Thymus (tissue), 14 donors: ENCODE measurements at places on chromosomes 12 and 14.

- DNase-seq, result no peak
These were observed 991.2 kb downstream of the FLRT2 start for GRCh38 chr14:86521031-86521730.

- no peak for DNase-seq
These were observed 64.4 kb upstream of the OSBPL8 start for GRCh38 chr12:76623931-76624330.

DNA sequence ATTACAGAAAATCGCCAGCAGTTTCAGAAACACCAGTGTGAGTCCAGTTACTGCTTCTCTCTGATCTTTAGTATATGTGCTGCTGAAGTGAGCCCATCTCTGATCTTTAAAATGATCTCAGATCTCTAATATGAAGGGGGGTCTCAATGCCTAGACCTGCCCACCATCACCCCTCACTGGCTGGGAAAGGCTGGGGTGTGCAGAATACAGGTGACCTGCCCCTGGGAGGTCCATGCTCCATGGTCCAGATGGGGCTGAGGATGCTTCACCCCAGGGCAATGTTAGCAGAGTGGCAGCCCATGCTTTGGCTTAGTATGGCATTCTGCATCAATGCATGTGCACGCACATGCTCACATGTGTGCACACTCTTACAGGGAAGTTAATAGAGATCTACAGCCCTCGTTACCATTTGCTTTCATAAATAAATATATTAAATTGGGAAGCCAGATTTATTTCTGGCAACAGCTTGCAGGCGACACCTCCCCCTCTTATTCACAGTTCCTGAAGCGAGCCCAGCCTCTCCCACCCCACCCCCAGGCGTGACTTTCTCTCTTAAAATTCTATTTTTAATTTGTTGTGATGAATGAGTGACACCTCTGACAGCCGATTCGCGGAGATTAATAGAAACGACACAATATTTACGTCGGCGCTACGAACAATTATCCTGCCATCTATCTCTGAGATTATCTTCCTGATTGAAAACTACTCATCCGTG is 104.7 kb upstream of the ESRRB start:
- no peak for DNase-seq

- DNase-seq, result no peak
These were observed 9.5 kb upstream of the CSAD start for GRCh38 chr12:53190108-53190729.

GRCh38 chr12:22766911-22767420 is 142.0 kb downstream of the ETNK1 start:
- DNase-seq, result no peak

GRCh38 chr14:49861699-49862088 is 9.1 kb upstream of the NEMF start:
- peak; percentile 77 for DNase-seq

GRCh38 chr14:83712418-83713129 is 1817.4 kb upstream of the FLRT2 start:
- no peak for DNase-seq

- DNase-seq, result no peak
These were observed 30.8 kb upstream of the RIN3 start for GRCh38 chr14:92482621-92483319.

- peak; percentile 8 for DNase-seq
These were observed 349.7 kb downstream of the NRXN3 start for GRCh38 chr14:78519863-78520262.

DNA sequence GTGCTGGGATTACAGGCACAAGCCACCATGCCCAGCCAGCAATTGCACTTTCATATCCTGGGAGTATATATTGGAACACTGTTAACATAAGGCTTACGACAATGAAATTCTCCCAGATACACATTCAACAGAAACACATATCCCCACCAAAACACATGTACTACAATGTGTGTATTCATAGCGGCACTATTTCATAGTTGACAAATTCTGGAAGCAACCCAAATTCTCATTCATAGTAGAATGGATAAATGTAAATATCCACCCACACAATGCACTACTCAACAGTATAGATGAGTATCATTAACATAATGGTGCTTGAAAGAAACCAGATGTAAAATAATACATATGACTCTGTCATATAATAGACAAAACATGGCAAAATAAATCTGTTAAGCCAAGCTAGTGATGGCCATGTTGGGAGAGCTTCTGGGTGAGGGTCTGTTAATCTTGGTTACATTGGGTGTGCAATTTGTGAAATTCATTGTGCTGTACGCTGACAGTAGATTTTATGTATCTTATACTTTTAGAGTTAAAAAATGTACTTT is 2.6 kb upstream of the DNAAF2 start:
- DNase-seq, result no peak

GRCh38 chr14:71119075-71119474 is 211.8 kb downstream of the PCNX1 start:
- no peak for DNase-seq

DNA sequence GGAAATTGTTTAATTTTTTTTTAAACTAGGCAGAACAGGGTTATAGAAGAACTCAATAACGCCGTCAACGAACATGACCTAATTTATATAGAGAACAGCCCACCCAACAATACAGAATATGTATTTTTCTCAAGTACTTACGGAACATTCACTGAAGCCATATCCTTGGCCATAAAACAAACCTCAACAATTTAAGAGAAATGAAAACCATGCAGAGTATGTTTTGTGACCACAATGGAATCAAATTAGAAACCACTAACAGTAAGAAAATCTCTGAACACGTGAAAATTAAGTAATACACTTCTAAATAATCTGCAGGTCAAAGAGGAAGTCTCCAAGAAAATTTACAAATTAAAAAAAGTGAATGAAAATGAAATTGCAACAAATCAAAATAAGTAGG is 9.4 kb downstream of the SART3 start:
- DNase-seq, result no peak
